ENCODE measurements at places on chromosomes 2 and 18. TPM values are rescaled to one million over a fixed set of nuclear protein-coding genes. Genes with fewer than 3 reads are reported as not detected.

The AMER3 gene
- total RNA-seq, result not detected

The MTCL1 gene
- total RNA-seq, result 4.6 TPM

The TRIB2 gene
- 182 TPM for total RNA-seq

The SCG2 gene
- total RNA-seq, result 0.63 TPM

The GAL3ST2 gene
- total RNA-seq, result 0.30 TPM

The LINC00305 gene
- total RNA-seq, result not detected

The UGT1A9 gene
- total RNA-seq, result not detected

The SPRED2 gene
- 21.9 TPM for total RNA-seq

All from tibial nerve (tissue), 4 donors.